ENCODE measurements at places on chromosomes 7 and 10.

- no peak for DNase-seq
These were observed 219.6 kb downstream of the PTEN start for GRCh38 chr10:88082806-88083596.

DNA sequence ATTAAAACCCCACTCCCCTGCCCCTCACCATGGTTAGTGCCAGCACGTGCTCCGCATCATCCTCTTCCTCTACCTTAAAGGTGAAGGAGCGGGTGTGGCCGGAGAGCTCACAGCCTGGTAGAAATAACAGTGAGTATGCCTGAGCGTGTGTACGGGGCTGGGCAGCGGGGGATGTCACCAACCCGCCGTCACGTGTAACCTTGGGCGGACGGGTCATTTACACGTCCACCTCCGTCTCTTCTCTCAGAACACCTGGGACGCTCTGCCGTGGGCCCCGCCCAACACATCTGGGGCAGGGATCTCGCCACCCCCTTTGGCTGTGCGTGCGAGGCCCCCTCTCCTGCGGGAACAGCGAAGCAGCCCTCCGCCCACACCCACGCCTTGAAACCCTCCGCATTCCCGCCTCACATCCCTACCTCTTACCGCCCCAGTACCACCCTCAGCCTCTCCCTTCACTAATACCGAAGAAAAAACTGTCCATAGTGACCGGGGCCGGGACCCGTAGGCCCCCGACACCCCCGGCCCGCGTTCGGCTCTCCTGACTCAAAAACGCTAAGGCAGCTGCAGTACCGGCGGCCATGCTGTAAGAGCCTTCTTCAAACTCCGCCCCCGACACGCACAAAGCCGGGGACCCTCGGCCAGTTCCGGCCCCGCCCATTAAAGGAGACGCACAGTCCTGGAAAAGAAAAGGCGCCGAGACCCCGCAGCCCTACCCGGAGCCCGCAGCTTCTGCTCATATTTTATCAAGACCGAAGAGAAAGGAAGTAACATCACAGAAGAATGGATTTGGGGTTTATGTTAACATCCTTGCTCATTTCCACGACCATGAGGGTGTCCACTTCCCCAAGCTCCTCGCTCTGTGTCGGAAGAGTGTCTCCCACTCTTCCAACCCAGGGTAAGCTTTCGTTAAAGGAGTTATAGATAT, at the start of gene NPM3:
Gene NPM3, minus strand, starts transcription at position 636 of the 925 bp plus-strand sequence. Its CDS starts 56 bp downstream, at position 580.
- DNase-seq: peak; percentile 86

GRCh38 chr10:122795924-122796323, 49.7 kb downstream of the CUZD1 start:
- no peak for DNase-seq

GRCh38 chr10:99203310-99203709, 32.3 kb downstream of the HPSE2 start:
- DNase-seq: no peak

DNA sequence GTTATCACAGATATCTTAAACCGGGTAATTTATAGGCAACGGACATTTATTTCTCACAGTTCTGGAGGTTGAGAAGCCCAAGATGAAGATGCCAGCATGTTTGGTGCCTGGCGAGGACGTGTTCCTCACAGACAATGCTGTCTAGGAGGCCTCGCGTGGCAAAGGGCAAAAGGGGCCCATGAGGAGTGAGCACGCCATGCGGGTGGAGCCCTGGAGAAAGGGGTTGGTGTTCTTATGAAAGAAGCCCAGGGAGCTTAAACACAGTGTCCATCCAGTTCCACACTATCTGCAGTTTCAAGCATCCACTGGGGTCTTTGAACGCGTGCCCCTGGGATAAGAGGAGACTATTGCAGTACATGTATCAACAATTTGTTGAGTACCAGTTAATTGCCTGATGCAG, 51.4 kb downstream of the CXCL12 start:
- no peak for DNase-seq

Measured in D341Med (cell line).